LNCaP clone FGC (cell line): ENCODE measurements at places on chromosomes 7 and 10.

- no peak for DNase-seq
Measured at GRCh38 chr7:29496355-29497020, 67.1 kb upstream of the PRR15 start.

DNA sequence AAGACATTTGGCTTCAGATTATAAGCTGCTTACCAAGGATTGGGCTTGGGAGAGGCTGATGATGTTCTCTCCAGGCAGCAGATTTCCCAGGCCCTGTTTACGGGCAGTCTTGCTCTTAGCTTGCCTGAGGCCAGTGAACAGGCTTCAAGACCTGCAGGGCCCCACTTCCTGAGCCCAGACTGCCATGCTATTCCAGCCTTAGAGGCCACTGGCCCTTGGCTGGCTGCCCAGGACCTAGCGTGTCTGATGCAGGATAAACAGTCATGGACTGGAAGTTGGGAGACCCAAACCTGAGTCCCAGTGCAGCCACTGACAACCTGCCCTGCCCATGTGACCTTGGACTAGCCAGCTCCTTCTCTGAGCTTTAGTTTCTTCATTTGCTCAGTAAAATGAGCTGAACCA, 2.9 kb downstream of the PRXL2A start:
- no peak for DNase-seq

- DNase-seq, result no peak
Measured at GRCh38 chr10:53997953-53998352, 803.1 kb downstream of the PCDH15 start.

DNA sequence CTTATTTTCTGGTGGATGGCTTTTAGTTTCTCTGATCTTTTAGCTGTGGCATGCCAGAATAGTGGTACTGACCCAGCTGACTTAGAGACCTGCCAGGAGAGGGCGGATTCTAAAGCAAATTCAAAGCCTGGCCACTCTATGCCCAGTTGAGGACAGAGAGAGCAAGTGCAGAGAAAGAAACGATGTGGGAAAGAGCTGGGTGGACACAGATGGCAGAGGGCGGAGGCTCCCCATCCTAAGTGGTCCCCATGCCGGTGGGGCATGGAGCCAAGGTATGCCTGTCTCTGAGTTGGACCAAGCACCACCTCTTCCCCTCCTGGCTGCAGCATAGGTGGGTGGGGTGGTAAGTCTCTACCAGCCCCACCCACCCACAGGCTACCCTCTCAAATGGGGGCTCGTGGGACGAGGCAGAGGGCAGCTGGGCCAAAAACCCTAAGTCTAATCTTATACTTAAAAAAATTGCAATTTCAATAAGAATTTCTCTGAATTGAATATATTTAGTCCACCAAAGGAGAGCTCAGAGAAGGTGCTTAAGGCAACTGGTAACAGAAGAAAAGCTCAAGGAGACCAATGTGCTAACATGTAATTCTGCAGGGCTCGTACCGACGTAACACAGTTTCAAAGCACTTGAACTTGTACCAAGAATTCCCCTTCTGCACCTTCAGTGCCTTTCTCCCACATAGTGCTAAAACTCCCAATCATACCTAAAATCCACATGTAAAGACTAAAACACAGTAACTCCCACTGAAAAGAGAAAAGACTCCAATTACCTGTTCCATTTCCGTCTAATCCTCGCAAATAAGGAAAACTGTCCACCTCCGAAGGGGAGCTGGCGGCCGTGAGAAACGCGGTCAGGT, 85.7 kb upstream of the NMT2 start:
- DNase-seq, result no peak

DNA sequence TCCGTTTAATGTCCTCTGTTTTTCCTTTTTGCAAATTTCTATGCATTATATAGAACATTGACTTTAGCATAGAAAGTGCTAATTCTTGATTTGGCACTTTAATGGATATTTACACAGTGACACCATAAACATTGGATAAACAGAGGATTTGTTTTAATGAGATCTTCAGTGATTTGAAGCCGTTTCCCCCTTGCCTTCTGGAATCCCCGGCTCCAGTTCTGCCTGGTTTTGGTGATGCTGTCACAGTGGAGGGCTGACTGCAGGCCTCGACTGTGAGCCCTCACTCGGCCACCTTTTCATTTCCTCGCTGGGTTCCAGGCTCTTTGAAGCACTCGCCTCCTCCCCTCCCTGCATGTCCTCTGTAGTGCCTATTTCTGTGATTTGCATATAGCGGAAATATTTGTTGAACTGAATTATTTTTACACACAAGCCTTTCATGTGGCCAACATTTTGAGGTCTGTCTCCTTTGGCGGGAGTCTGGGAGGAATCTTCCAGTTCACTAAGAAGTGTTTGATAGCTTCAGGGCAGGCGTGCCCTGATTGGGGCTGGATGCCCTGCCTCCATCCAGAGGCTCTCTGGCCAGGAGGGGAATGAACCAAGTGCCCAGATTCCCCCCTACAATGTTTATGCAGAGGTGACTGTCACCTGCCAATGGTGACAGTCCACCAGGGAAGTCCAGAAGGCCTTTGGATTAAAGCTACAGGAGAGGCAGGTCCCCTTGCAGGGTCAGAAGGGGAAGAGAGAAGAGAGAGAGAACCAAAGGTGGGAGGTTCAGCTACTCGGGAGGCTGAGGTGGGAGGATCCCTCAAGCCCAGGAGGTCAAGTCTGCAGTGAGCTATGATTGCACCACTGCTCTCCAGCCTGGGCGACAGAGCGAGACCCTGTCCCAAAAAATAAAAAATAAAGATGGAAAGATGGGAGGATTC, 67.5 kb downstream of the CUX1 start:
- no peak for DNase-seq

DNA sequence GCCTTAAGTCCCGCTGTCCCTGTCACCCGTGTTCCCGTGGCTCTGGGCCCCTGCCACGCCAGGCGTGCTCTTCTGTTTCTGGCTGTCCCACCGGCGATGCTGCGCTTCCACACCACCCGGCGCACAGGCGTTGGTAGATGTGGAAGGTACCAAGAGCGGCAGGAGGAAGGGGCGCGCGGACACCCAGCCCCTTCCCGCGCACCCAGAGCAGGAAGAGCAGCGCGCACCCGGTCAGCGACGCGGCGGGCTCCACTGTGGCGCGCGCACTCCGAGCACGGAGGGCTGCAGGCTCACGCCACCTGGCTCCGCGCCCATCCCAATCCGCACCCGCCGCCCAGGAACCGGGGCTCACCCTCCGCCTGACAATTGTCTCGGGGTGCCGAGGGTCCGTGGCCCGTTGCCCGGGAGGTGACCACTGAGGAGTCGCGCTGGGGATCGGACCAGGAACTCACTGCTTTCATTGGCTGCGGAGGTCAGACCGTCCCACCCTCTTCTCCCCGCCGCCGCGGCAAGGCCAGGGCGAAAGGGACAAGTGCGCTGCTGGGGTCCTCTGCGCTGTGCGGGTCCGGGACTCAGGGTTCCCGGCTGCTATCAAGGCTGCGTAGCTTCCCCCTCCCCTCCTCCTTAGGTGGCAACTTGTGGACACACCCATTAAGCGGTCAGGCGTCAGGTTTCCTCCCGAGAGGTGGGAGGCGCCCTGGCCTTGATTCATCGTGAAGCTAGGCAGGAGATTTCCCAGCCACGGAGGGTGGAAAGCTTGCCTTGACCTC, 121.6 kb upstream of the ZNF92 start:
- peak; percentile 51 for DNase-seq

- DNase-seq, result no peak
Measured at GRCh38 chr10:72883861-72884260, 9.7 kb upstream of the OIT3 start.

- no peak for DNase-seq
Measured at GRCh38 chr10:13140627-13141190, 20.6 kb upstream of the MCM10 start.

- DNase-seq, result no peak
Measured at GRCh38 chr7:3092468-3092867, 48.8 kb upstream of the CARD11 start.

GRCh38 chr7:84847790-84848189, 339.1 kb downstream of the SEMA3D start:
- DNase-seq, result no peak

- no peak for DNase-seq
Measured at GRCh38 chr7:46079421-46079820, 158.3 kb upstream of the IGFBP3 start.

- no peak for DNase-seq
Measured at GRCh38 chr7:16004702-16005101, 318.2 kb upstream of the MEOX2 start.

GRCh38 chr7:155597753-155598140, 46.7 kb upstream of the RBM33 start:
- no peak for DNase-seq

DNA sequence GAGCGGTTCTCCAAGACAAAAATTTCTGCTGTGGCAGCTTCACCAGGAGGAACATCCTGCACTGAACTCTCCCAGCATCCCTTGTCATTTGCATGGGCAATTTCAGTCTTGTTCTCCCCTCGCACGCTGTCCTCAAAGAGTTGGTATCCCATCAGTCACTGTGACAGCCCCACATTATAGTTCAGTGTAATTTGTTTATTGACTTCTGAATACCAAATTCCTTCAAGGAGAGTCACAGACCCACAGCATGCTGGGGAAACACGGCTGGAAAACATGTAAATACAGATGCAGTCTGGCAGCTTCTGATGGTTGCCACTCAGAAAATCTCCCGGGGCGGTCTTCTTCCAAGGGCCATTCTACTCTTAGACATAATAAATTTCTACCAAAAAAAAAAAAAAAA, 151.0 kb upstream of the NEBL start:
- DNase-seq, result no peak
